ENCODE measurements at places on chromosomes 11 and 22. TPM values are rescaled to one million over a fixed set of nuclear protein-coding genes. Genes with fewer than 3 reads are reported as not detected.

- peaks cover 10% of the 10 kb centered on the region for H3K27me3 ChIP-seq
- peaks cover 9% of the 10 kb centered on the region for H3K4me1 ChIP-seq
- H3K36me3 ChIP-seq = no peaks in the 10 kb centered on the region
- no peak for DNase-seq
- no peak overlapping the region for H3K27ac ChIP-seq
These were observed 92.1 kb downstream of the CACNA1I start for GRCh38 chr22:39662686-39663052.

Gene OVOL1
- polyA plus RNA-seq = 23.9 TPM

Gene GSTT2
- polyA plus RNA-seq = 0.19 TPM

DNA sequence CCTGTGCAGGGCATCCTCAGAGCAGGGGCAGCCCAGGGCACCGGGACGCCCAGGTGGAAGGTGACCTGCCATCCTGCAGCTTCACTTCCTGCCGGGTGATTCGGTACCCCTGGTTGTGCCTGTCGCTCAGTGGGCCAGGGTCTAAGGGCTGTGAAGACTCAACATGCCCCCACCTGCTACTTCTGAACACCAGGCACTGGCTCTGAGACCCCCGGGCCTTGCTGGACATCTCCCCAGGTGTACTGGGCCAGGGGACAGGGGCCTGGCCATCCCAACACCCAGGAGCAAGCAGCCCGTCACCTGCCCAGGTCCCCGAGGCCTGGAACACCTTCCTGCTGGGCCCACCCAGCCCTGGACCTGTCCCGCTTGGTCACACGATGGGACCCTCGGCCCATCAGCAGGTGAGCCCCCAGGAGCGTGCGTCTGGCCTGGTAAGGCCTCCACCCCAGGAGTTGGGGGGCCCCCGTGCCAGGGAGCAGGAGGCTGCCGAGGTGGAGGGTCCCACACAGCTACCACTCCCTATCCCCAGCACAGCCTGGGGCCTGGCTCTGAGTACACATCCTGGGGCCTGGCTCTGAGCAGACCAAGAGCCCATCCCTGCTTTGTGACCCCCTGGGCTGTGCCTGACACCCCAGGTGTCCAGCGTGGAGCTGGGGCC lies 3.9 kb upstream of the MUC5B start:
- H3K4me1 ChIP-seq = no peaks in the 10 kb centered on the region
- no peak for DNase-seq
- H3K36me3 ChIP-seq = no peaks in the 10 kb centered on the region
- H3K27me3 ChIP-seq = no peaks in the 10 kb centered on the region
- no peak overlapping the region for H3K4me3 ChIP-seq
- no peak overlapping the region for H3K27ac ChIP-seq

DNA sequence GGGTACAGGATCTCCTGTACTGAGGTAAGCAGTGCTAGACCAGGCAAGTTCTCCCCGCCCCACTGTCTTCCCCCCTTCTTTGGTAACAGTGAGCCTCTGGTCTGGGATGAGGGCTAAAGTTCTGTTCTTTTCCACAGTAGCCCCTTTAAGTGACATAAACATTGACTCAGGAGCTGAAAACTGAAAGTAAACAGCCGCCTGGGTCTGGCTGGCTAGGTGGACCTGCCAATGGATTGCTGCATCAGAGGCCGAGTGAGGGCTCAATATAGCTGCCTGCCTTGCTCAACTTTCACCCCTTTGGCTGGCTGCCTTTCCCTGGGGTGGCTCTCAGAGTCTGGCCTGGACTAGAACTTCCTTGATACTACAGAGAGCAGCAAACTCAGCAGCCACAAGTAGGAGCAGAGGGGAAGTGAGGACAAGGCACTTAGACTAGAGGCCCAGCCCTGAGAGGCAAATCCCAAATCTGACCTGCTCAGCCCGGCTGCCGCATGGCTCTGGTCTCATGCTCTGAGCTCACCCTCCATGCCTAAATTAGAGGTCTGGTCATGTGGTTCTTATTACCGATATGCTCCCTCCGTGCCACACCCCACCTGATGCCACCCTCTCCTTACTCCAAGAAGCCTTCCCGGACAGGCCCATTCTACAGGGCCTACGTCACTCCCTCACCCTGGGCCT lies 9.6 kb upstream of the UCP3 start:
- no peaks in the 10 kb centered on the region for H3K36me3 ChIP-seq
- peak; percentile 97 for DNase-seq
- H3K4me1 ChIP-seq = peaks cover 22% of the 10 kb centered on the region
- H3K27me3 ChIP-seq = no peaks in the 10 kb centered on the region
- H3K27ac ChIP-seq = peak overlapping the region; percentile 94

DNA sequence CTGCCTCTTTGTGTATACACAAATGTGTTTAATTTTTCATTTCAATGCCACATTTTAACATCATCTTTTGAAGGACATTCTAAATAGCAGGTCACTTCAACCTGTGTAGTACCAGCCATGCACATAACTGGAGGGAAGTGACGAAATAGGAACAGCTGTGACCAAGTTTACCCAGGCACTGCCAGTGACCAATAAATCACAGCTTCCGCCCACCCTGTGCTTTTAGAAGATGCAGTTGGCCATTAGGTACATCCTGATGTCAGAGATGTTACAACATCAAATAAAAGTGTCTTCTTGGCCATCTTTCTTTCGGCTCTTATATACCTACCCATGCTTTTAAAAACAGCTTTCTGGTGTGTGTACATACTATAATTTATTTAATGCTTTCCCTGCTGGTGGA lies 7.8 kb downstream of the LDLRAD3 start:
- H3K27ac ChIP-seq = no peak overlapping the region
- H3K36me3 ChIP-seq = no peaks in the 10 kb centered on the region
- no peak overlapping the region for H3K4me3 ChIP-seq
- H3K27me3 ChIP-seq = no peaks in the 10 kb centered on the region
- no peaks in the 10 kb centered on the region for H3K4me1 ChIP-seq
- DNase-seq = no peak

- no peak for DNase-seq
- no peak within 1 kb of the TSS for H3K27ac ChIP-seq
- no peaks in the 10 kb centered on the region for H3K27me3 ChIP-seq
- no peak within 1 kb of the TSS for H3K4me3 ChIP-seq
- no peaks in the 10 kb centered on the region for H3K36me3 ChIP-seq
These were observed at the start of gene SMIM45 for GRCh38 chr22:41951898-41952474. SMIM45 (plus strand) TSS chr22:41952150.

DNA sequence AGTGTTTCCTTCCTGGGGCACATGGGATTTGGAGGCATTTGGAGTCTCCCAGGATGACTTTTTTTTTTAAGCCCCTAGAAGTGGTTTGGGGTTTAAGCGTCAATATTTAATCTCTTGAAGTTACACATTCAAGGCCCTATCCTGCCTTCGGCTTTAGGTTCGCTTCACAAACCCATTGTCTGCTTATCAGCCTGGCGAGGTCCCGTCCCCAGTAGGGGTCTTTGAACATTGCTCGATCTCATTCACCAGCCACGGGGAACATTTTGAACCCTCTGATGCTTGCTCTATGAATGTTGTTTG lies 75.9 kb downstream of the KCNQ1 start:
- H3K36me3 ChIP-seq = no peaks in the 10 kb centered on the region
- DNase-seq = no peak
- H3K27me3 ChIP-seq = no peaks in the 10 kb centered on the region
- H3K4me1 ChIP-seq = peaks cover 15% of the 10 kb centered on the region
- H3K4me3 ChIP-seq = no peak overlapping the region
- no peak overlapping the region for H3K27ac ChIP-seq

- H3K4me1 ChIP-seq = peaks cover 3% of the 10 kb centered on the region
- no peak overlapping the region for H3K27ac ChIP-seq
- H3K27me3 ChIP-seq = no peaks in the 10 kb centered on the region
- no peak overlapping the region for H3K4me3 ChIP-seq
- no peaks in the 10 kb centered on the region for H3K36me3 ChIP-seq
These were observed 1584.3 kb upstream of the RAG2 start for GRCh38 chr11:38182126-38182866.

DNA sequence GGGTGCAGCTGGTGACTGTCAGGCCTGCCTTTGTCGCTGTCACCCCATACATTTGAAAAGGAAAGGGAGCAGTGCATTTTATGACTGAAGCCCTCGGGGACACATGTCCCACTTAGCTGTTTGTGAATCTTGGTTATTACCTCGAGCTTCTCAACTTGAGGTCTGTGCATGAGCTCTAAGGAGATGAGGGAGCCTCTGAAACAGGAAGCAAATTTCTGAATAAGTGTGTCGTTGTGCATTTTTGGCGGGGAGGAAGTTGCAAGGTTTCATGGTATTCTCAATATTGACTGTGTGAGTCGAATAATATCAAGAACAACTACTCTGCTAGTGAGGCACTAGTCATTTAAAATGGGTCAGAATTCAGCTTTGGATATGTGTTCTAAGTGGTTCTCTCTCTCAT lies 149.7 kb upstream of the PLET1 start:
- no peak overlapping the region for H3K27ac ChIP-seq
- no peaks in the 10 kb centered on the region for H3K27me3 ChIP-seq
- no peak overlapping the region for H3K4me3 ChIP-seq
- no peaks in the 10 kb centered on the region for H3K36me3 ChIP-seq
- no peaks in the 10 kb centered on the region for H3K4me1 ChIP-seq

GRCh38 chr11:2102132-2102882 lies 36.9 kb downstream of the IGF2 start:
- no peak overlapping the region for H3K27ac ChIP-seq
- H3K4me1 ChIP-seq = peaks cover 22% of the 10 kb centered on the region
- H3K4me3 ChIP-seq = no peak overlapping the region
- H3K27me3 ChIP-seq = no peaks in the 10 kb centered on the region

- no peaks in the 10 kb centered on the region for H3K4me1 ChIP-seq
- H3K4me3 ChIP-seq = no peak overlapping the region
- no peaks in the 10 kb centered on the region for H3K27me3 ChIP-seq
- DNase-seq = no peak
- no peak overlapping the region for H3K27ac ChIP-seq
These were observed 167.0 kb upstream of the E2F8 start for GRCh38 chr11:19407677-19408270.

DNA sequence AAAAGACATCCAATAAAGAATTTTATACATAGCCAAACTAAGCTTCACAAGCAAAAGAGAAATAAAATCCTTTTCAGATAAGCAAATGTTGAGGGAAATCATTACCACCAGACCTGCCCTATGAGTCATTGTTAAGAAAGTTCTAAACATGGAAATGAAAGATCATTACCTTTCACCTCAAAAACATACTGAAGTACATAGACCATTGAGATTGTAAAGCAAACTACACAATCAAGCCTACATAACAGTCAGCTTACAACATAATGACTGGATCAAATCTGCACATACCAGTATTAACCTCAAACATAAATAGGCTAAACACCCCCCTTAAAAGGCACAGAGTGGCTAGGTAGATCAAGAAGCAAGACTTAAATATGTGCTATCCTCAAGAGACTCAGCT lies 501.0 kb upstream of the LUZP2 start:
- no peak for DNase-seq
- no peaks in the 10 kb centered on the region for H3K4me1 ChIP-seq
- H3K36me3 ChIP-seq = no peaks in the 10 kb centered on the region
- H3K27me3 ChIP-seq = no peaks in the 10 kb centered on the region

Gene SLC3A2
- 124 TPM for polyA plus RNA-seq

GRCh38 chr11:19723572-19724342 lies 11.1 kb downstream of the NAV2 start:
- H3K36me3 ChIP-seq = no peaks in the 10 kb centered on the region
- no peaks in the 10 kb centered on the region for H3K4me1 ChIP-seq
- H3K4me3 ChIP-seq = no peak overlapping the region
- no peak for DNase-seq

GRCh38 chr11:4495487-4495886 lies 13.0 kb downstream of the OR52K1 start:
- no peaks in the 10 kb centered on the region for H3K36me3 ChIP-seq
- no peak overlapping the region for H3K4me3 ChIP-seq
- H3K27ac ChIP-seq = no peak overlapping the region
- DNase-seq = no peak

GRCh38 chr11:2849994-2850770 lies 35.4 kb downstream of the CDKN1C start:
- H3K27me3 ChIP-seq = peaks cover 4% of the 10 kb centered on the region
- H3K27ac ChIP-seq = no peak overlapping the region
- no peaks in the 10 kb centered on the region for H3K36me3 ChIP-seq
- no peak overlapping the region for H3K4me3 ChIP-seq
- DNase-seq = no peak

- H3K4me3 ChIP-seq = no peak overlapping the region
- DNase-seq = no peak
- peaks cover 10% of the 10 kb centered on the region for H3K4me1 ChIP-seq
- peaks cover 5% of the 10 kb centered on the region for H3K36me3 ChIP-seq
These were observed 69.8 kb downstream of the RNF169 start for GRCh38 chr11:74818283-74818946.

GRCh38 chr11:94400839-94401772 lies at the start of gene GPR83:
GPR83 (minus strand) TSS chr11:94401419; CDS start chr11:94401247, 172 bp downstream.
- H3K4me3 ChIP-seq = no peak within 1 kb of the TSS
- H3K36me3 ChIP-seq = no peaks in the 10 kb centered on the region
- H3K27ac ChIP-seq = no peak within 1 kb of the TSS

Gene GLYATL1B
- polyA plus RNA-seq = not detected

DNA sequence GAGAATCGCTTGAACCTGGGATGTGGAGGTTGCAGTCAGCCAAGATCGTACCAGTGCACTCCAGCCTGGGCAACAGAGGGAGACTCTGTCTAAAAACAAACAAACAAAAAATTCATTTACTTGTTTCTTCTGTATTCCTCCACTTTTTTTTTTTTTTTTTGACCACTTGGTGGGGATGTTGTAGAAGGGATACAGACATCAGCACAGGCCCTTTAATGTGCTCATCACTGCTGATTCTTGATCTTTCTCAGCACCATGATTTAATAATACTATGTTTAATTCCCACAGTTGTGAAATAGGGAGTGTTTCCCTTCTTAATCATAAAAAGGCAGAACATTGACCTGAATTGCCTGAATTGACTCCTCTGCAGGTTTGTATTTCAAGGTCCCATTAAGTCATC lies 4.5 kb downstream of the TTC9C start:
- DNase-seq = no peak
- H3K36me3 ChIP-seq = peaks cover 45% of the 10 kb centered on the region
- H3K27ac ChIP-seq = no peak overlapping the region
- H3K4me1 ChIP-seq = peaks cover 2% of the 10 kb centered on the region
- H3K4me3 ChIP-seq = no peak overlapping the region

Gene PTH
- not detected for polyA plus RNA-seq

DNA sequence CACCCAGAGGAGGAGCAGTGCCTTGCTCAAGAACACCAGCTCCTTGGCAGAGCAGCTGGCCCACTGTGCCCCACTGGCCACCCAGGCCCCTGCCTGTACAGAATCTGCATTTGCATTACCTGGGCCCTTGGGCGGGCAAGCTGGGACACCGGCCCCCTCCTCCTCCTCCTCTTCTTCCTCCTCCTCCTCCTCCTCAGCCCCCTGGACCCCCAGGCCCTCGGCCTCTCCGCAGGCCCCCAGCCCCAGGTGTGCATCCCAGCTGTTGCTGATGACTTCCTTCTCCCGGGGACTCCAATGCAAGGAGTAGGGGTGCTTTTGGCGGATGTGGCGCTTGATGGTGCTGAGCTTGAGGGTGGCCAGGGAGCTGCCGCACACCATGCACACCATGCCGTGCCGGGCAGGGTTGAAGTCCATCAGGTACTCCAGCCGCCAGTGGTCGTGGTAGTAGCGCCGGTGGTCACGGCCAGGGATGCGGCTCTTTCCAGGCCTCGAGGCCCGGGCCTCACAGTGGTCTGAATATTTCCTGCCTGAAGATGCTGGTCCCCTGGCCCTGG lies 2.8 kb downstream of the ZFTA start:
- peaks cover 46% of the 10 kb centered on the region for H3K4me1 ChIP-seq
- no peak overlapping the region for H3K4me3 ChIP-seq
- peak; percentile 42 for DNase-seq
- H3K27me3 ChIP-seq = no peaks in the 10 kb centered on the region
- H3K27ac ChIP-seq = no peak overlapping the region
- H3K36me3 ChIP-seq = no peaks in the 10 kb centered on the region

All from small intestine (tissue), 16 donors.